ENCODE measurements at places on chromosomes 12 and 14.
A peak's percentile ranks its signal among the peaks of the same experiment; 100 is the strongest.

DNA sequence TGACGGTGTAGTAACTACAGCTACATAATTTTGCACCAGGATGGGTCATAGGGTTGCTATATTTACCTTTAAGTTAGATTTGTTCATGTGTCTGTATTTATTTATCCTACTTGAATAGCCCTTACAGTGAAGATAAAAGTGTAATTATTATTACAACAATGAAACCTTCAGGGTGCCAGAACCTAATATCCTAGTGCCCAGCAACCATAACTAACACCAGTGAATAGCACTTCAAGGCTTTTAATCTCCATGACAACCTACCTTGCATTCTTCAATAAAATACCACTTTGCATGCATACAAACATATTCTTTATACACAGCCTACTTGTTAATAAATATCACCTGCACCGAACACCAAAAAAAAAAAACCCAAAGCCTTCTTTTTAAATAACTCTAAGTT is 58.7 kb upstream of the G2E3 start:
- no peak for DNase-seq

- no peak for DNase-seq
Observed at GRCh38 chr12:93680006-93680405, 2.8 kb downstream of the CRADD start.

GRCh38 chr14:69996216-69996615 is 117.0 kb downstream of the SMOC1 start:
- DNase-seq = no peak

DNA sequence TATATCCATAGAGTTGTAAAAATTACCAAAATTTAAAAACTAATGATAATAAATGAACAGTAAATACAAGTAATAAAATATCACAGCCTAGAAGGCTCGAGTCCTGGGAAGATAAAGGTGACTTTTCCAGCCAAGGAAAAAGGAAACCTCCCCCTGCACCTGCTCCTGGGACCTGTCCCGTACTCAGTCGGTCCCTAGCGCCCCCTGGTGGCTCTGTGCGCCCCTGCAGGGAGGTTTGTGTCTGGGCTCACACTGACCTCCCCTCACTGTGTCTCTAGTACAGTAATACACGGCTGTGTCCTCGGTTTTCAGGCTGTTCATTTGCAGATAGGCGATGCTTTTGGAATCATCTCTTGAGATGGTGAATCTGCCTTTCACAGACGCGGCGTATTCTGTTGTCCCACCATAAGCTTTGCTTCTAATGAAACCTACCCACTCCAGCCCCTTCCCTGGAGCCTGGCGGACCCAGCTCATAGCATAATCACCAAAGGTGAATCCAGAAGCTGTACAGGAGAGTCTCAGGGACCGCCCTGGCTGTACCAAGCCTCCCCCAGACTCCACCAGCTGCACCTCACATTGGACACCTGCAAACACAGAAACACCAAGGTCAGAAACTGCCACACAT is 1030.4 kb downstream of the TMEM121 start:
- DNase-seq = peak; percentile 79

GRCh38 chr12:27014085-27014858 is at the start of gene TM7SF3:
TSS of gene TM7SF3 (minus strand) at chr12:27014384. CDS start at chr12:27014168, 216 bp downstream.
- peak; percentile 97 for DNase-seq
